ENCODE measurements at places on chromosomes 13 and 19. TPM values are rescaled to one million over a fixed set of nuclear protein-coding genes. Genes with fewer than 3 reads are reported as not detected.

- no peak for ATAC-seq
These were observed 1047.9 kb upstream of the SLC10A2 start for GRCh38 chr13:104114101-104114500.

DNA sequence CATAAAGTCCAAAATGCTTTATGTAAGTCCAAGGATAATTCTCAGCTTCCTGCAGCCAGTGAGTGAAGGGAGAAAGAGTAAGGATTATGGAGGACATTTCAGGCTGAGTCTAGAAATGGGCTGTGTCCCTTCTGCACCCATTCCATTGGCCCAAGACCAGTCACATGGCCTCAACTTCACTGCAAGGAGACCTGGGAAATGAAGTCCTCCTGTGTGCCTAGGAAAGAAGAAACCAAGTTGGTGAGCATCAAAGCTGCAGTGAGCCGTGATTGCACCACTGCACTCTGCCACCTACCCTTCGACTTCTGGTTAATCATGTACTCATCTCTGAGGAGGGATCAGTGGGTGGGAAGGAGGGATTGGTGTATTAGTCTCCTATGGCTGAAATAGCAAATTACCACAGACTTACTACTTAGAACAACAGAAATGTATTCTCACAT lies 3.6 kb upstream of the CD37 start:
- peak; percentile 49 for ATAC-seq

DNA sequence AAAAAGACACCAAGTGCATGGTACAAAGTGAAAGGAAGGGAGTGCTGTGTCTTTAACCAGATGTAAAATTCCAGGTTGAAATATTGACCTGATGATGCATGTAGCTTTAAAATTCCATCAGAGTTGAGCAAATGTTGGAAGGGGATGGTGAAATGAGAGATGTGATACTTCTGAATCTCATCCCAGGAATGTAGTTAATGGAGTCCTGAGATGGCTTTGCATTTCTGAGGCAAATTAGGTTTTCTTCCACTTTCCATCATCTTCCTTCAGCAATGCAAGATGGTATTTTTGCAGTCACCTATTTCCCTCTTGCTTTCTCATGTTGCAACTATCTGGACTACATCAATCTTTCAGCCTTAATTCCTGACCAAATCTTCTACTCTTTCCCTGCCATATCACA lies 194.1 kb upstream of the MIR17HG start:
- ATAC-seq, result no peak

GRCh38 chr13:31801088-31801487 lies 61.8 kb downstream of the RXFP2 start:
- ATAC-seq, result no peak

- ATAC-seq, result no peak
These were observed 383.4 kb downstream of the LMO7 start for GRCh38 chr13:76019421-76020044.

- ATAC-seq, result no peak
These were observed 52.5 kb upstream of the POMP start for GRCh38 chr13:28606466-28606865.

DNA sequence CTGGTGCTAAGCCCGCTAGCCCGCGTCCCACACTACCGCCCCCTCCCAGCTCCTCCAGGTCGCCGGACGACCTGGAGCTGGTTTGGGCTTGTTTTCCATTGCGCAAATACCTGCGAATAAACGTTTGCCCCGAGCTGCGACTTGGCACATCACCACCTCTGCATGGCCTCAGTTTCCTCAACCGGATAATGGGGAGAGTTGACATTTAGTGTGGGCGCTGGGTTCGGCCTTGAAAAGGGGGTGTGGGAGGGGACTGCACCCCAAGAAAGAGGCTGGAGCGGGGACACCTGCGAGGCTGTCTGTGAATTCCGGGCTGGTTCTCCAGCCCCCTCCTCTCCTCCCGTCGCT lies 11.0 kb upstream of the JUND start:
- ATAC-seq, result no peak

The QPCTL gene
- total RNA-seq, result 2.7 TPM

DNA sequence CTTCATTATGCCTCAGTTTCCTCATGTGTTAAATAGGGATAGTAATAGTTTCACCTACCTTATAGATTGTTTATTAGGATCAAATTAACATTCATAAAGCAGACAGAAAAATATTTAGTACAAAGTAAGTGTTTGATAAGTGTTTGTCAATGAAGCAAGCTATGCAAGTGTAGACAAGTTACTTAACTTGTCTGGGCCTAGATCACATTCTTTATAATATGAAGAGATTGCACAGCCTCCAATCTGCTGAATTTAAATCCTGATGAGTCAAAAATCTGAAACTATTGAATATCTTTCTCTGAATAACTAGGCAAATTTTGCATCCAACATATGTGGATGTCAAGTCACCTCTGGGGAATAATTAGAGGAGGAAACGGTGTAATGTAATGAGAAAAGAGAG lies 170.5 kb downstream of the MZT1 start:
- no peak for ATAC-seq

The VAV1 gene
- total RNA-seq, result 7.8 TPM

DNA sequence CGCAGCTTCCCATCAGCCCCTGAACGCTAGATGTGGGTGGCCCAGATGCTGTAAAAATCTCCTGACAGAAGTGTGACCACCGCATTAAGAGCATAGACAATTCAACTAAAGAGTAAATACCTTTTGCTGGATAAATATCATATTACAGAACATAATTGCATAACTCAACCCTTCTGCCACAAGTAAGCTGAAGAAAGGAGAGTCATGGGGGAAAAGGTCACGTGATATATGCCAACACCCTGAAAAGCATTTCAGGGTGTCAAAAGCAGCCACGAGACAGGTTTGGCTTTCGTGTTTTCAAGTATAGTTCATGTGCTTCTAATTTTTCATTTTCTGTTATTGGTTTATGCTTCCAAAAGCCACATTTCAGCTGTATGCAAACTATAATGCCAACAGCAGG lies 71.3 kb downstream of the LHFPL6 start:
- ATAC-seq, result no peak

GRCh38 chr13:106140476-106140875 lies 395.0 kb downstream of the EFNB2 start:
- ATAC-seq, result no peak

DNA sequence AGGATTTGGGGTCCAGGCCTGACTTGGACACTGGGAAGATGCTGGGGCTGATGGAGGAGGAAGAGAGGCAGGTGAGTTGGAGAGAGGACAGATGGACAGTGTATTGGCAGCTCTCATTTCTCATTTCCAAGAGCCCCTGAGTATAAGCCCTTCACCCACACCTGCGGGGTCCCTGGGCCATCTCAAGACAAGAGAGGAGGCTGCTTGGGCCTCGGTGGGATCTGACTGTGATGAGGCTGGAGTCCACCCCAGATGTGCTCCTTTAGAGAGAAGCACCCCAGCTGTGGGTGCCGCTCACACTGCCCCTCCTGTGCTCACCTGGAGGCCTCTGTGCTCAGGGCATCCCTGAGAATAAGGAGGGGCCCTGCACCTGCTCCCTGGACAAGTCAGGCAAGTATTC lies 3.7 kb downstream of the LILRA2 start:
- ATAC-seq, result no peak

The PPP1R12C gene
- total RNA-seq, result 277 TPM

The DNAAF3 gene
- total RNA-seq, result not detected

GRCh38 chr19:2807379-2808128 lies 12.1 kb upstream of the ZNF554 start:
- ATAC-seq, result no peak

DNA sequence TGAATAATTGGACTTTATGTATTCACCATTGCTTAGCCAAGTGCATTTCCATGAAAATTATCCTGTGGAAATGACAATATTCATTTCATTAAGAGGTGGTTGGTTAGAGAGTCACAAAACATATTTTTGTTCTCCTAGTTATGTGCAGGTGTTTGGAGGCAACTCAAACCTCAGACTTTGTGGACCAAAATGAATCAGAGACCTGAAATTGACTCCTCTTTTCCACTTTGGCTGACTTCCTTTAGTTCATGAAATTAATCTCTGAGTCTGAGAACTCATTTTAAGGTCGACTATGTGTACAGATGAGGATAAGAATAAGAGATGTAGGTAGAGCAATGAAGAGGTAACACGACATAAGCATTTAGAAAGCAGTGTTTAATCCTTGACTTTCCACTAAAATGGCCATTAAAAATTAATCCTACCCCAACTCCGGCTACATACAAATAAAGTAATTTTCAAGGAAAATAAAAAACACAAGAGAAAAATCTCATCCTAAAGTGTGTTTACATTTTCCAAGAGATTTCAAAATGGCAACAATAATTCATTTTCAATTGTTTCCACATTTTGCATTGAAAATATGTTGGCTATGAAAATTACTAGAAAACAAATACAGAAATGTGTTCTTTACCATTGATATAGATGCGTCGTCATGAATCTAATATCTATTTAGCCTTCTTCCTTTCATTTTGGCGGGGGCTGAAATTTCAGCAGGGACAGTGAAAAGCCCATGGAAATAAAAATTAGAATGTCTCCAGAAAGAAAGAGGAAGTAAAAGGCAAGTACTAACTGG lies 185.4 kb upstream of the CSNK1A1L start:
- ATAC-seq, result no peak

The GDF15 gene
- 3.7 TPM for total RNA-seq

GRCh38 chr13:110464556-110465333 lies 96.8 kb downstream of the RAB20 start:
- ATAC-seq, result no peak

The GFY gene
- not detected for total RNA-seq

Data from gastroesophageal sphincter (tissue), 4 donors.